ENCODE measurements at places on chromosomes 16 and 17.

- DNase-seq = no peak
Measured at GRCh38 chr17:2034806-2035540, 5.0 kb downstream of the DPH1 start.

DNA sequence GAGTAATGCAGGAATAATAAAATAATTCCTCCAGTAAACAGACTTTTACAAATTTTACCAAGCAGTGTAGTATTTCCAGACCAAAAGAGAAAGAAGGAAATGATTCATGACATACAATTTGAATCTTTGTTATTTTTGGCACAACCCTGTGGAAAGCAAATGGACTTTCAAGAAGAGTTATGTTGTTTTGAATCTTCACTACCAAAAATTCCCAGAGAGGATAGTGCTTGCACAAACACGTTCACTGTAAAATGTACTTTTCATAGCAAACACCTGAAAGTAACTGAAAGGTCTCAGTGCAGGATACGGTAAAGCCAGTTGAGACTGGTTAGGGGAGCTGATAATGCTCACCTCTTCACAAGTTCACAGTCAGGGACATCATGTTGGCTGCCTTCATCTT, 107.1 kb downstream of the USP22 start:
- no peak for DNase-seq

GRCh38 chr16:77402672-77403071, 32.2 kb downstream of the ADAMTS18 start:
- no peak for DNase-seq

- peak; percentile 41 for DNase-seq
Measured at GRCh38 chr17:66727634-66728570, 107.0 kb upstream of the CACNG5 start.

DNA sequence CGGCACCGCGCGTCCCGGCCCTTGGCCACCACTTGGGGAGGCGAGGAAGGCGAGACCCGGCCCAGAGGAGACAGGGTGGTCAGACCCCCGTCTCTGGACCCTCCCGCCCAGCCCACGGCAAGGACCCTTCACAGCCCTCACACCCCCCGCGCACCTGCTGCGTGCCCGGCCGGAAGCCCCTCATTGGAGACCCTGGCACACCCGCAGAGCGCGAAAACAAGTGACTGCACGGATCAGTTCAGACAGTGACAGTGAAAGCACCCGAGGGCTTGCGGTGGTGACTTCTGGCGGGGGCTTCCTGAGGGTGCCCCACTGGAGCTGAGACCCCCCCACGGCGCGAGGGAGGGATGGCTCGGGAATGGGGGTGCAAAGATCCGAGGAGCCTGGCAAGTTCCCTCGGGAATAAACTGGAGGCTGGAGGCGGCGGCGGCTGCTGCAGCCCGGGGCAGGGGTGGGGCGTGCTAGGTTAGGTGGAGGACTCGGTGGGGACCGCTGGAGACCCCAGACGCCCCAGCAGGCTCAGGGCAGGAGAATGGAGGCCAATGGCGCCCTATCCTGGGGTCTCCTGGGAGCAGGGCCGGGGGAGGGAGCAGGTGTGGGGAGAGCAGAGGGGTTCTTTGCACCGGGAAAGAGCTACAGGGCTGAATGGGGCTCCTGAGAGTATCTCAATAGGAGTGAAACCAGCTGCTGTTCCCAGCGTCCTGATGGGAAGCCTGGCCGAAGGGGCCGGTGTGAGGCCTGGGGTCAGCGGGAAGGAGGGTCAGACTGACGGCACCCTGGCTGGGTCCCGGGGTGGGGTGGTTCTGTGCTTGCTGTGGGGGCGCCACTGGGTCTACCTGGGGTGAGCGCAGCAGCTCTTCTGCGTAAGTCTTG, 824 bp upstream of the FBXL16 start:
- no peak for DNase-seq

DNA sequence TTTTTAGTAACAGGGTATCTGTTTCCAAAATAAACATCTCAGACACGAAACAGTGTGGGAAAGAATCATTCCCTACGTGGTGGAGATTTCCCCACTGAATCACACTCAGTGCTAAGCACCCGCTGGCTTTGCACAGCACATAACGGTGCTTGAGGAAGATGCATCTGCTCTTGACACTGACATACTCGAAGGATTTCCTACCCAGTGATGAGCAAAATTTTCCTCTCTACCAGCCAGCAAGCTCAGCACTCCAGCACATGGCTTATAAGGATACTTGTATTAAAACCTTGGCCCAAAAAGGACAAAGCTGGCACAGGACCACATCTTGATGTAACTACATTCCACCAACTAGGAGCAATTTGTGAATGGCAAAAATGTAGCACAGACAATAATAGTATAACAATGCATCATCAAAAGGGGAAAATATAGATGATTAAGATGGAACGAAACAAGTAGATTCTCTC, 59.0 kb downstream of the ANKFY1 start:
- DNase-seq = no peak

- DNase-seq = no peak
Measured at GRCh38 chr17:16243801-16244567, 27.0 kb downstream of the PIGL start.

- DNase-seq = no peak
Measured at GRCh38 chr17:36496018-36496789, 9.7 kb downstream of the ZNHIT3 start.

GRCh38 chr17:7328840-7329373, at the start of gene NEURL4:
Gene NEURL4, minus strand, starts transcription at chr17:7329335. Its CDS starts 23 bp downstream, at chr17:7329312.
- no peak for DNase-seq

DNA sequence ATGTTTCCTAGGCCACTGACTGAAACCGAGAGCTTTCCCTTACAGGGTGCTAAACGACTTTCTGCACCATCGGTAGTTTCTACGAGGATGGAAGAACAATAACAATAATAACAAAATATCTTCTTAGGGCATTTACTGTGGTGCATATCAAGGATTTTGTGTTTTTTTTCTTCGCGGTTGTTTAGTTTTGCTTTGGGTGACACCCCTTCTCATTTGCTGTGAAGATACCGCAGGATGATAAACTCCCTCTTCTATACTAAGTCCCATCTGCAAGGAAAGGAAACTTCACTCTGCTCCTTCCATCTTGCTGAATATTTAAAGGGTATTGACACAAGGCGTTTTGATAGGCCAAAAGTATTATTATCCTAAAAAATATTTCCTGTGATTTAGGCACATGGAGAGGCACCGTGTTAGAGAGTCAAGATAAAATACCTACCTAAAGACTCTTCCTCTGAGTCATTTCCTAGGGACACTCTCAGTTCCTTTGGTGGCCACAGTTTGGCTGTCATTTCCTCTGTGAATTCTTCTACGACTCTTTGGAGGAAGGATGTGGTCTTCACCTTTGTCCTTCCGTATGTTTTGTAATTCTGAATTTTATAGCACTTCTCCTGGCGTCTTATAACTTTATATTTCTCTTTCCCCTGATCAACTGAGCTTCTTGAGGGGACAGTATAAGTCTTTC, 318.8 kb downstream of the CDH13 start:
- no peak for DNase-seq

DNA sequence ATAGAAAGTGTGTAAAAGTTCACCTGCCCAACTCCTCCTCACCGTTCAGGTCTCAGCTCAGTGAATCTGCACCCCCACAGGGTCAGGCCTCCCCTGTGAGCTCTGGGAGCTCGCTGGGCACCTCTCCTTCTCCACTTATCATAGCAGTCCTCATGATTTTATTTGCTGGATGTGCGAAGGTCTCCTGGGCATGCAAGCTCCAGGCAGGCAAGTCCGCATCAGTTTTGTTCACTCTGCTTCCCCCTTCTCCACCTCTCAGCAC, 112.8 kb downstream of the ZNF423 start:
- no peak for DNase-seq

- DNase-seq = no peak
Measured at GRCh38 chr16:7422036-7422888, 89.6 kb downstream of the RBFOX1 start.

DNA sequence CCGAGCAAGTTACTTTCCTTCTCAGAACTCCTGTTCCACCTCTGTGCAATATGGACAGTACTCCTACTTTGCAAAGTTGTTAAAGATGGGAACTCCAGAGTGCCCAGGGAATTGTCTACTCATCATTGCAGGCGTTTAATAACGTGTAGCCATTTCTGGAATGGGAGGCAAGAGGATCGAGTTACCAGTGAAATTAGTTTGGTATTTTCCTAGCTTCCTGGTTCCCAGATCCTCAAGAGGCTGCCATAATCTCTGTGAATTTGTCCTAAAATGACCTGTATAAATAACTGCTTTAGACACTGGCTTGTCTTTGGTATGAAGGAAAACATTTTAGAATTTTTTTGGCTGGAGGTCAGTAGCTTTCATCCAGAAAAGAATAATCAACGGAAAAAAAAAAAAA, 27.7 kb downstream of the WWOX start:
- DNase-seq = no peak

GRCh38 chr17:49939318-49939717, 29.7 kb upstream of the DLX4 start:
- no peak for DNase-seq

DNA sequence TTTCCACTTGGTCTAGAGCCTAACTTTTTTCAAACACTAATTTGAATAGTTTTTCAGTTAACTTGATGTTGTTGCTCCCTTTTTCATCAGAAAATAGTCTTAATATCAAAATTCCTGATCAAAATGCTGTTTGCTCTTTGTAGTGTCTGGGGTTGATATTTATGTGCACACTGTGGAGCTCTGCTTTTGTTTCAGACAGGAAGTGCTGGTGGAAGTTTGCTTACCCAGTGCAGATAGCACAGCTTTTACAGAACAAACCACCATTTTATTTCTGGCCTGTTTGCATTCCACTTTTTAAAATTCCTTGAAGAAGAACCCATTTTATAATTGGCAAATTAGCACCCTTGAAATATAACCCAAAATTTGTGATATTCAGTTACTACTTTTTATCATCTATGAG, 125.4 kb downstream of the MRTFB start:
- DNase-seq = no peak

DNA sequence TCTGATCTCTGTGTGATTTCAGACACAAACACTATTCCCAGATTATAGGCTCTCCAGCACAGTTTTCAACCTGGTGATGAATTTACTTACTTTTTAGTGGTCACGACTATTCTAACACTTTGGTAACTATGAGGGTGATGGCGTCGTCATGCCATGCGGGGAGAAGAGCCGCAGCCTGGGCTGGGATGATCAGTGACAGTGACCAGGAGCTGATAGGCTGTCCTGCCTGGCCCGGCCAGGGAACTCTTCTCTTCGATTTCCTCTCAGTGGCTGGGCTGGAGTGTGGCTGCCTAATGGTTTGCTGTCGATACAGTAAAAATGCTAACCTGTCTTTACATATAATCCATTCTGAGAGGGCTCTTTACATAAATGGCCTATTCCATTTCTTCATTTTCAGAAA, 113.1 kb downstream of the IRX3 start:
- no peak for DNase-seq

DNA sequence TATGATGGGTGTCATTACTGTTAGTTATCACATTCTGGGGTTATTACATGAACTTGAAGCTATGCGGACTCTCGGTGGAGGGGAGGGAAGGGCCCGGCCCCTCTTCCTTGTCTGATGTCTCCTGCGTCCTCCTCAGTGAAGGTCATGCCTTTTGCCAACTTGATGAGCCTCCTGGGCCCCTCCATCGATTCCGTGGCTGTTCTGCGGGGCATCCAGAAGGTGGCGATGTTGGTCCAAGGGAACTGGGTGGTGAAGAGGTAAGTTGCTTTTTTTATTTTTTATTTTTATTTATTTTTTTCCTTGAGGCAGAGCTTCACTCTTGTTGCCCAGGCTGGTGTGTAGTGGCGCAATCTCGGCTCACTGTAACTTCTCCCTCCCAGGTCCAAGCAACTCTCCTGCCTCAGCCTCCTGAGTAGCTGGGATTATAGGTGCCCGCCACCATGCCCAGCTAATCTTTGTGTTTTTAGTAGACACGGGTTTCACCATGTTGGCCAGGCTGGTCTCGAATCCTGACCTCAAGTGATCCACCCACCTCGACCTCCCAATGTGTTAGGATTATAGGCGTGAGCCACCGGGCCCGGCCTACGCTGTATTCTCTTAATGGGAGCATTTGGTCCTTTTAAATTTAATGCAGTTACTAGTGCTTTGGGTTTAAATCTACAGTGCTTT, 21.6 kb downstream of the POLR3E start:
- peak; percentile 66 for DNase-seq

- peak; percentile 57 for DNase-seq
Measured at GRCh38 chr16:66924527-66925321, 611 bp downstream of the RRAD start.

- no peak for DNase-seq
Measured at GRCh38 chr17:29474297-29474696, 84.1 kb downstream of the TAOK1 start.

DNA sequence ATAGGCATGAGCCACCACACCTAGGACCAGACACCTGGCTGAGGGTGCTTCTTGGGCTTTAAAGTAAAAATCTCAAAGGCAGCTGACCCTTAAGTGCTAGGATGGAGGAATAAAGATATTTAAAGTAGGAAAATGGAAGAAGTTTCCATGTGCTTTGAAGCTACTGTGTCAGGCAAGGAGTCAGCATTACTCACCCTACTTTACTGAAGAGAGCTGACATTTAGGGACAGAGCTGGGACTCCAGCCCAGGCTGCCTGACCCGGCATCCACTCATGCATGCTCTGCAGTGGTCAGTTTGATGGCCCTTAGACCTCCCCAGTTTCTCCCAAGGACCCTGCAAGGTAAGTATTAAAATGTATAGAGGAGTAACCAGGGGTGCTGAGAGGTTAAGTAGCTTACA, 124.7 kb upstream of the PLCG2 start:
- DNase-seq = no peak

DNA sequence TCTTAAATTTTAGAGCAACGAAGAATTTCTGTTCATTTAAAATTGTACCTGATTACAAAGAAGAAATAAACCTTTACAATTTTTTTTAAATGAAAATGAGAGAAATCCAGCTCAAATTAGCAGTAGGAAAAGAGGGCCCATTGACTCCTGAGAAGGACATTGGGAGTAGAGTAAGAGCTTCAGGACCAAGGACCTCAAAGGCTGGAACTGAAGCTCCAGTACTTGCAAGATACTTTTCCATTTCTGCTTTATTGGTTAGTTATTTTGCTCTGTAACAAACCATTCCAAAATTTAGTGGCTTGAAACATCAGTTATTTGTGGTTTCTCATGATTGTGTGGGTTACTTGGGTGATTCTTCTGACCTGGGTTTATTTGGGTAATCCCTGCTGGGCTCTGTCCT, 165.9 kb downstream of the PRKCB start:
- DNase-seq = no peak

GRCh38 chr17:77690271-77691161, 268.0 kb upstream of the TNRC6C start:
- no peak for DNase-seq

GRCh38 chr16:65104471-65104870, 17.4 kb downstream of the CDH11 start:
- DNase-seq = no peak

- no peak for DNase-seq
Measured at GRCh38 chr16:12157517-12158093, 181.1 kb downstream of the SNX29 start.
